ENCODE measurements at places on chromosomes 2 and 18. TPM values are rescaled to one million over a fixed set of nuclear protein-coding genes. Genes with fewer than 3 reads are reported as not detected.

Gene LRP2
- not detected for total RNA-seq

Gene SPP2
- total RNA-seq: not detected

Gene DSEL
- 69.8 TPM for total RNA-seq

Gene LRRC30
- total RNA-seq: not detected

Gene CREG2
- total RNA-seq: 5.2 TPM

Gene INHBB
- total RNA-seq: not detected

Gene HAAO
- total RNA-seq: 0.25 TPM

Gene TXNDC2
- total RNA-seq: 0.22 TPM

Gene DAPL1
- total RNA-seq: not detected

Gene BABAM2
- total RNA-seq: 20.6 TPM

Gene TEKT4
- total RNA-seq: not detected

Gene RAB6D
- total RNA-seq: not detected

Gene MEP1B
- not detected for total RNA-seq

Gene TMEM247
- total RNA-seq: not detected

Gene ZNF516
- 47.6 TPM for total RNA-seq

Gene TBC1D8
- total RNA-seq: 8.4 TPM

Gene LYPD1
- total RNA-seq: 0.22 TPM

Gene LBH
- 56.1 TPM for total RNA-seq

Gene TUBB6
- total RNA-seq: 487 TPM

Gene EXOC6B
- total RNA-seq: 39.7 TPM

Gene PCBP1
- 32.2 TPM for total RNA-seq

Gene RIT2
- not detected for total RNA-seq

Gene TUBA4B
- total RNA-seq: 0.11 TPM

Gene DTYMK
- 83.3 TPM for total RNA-seq

All from uterine smooth muscle cell (primary cell).